Activated CD8-positive, alpha-beta T cell treated with anti-CD3 and anti-CD28 coated beads for 36 hours (primary cell): ENCODE measurements at places on chromosomes 12 and 14. TPM values are rescaled to one million over a fixed set of nuclear protein-coding genes. Genes with fewer than 3 reads are reported as not detected.

FOXN4 gene
- not detected for total RNA-seq

CLEC2A gene
- total RNA-seq, result not detected

RAD51AP1 gene
- 44.7 TPM for total RNA-seq

EEA1 gene
- 20.8 TPM for total RNA-seq

TDP1 gene
- total RNA-seq, result 103 TPM

WNT5B gene
- total RNA-seq, result not detected
